ENCODE measurements at places on chromosomes 2 and 18.

DNA sequence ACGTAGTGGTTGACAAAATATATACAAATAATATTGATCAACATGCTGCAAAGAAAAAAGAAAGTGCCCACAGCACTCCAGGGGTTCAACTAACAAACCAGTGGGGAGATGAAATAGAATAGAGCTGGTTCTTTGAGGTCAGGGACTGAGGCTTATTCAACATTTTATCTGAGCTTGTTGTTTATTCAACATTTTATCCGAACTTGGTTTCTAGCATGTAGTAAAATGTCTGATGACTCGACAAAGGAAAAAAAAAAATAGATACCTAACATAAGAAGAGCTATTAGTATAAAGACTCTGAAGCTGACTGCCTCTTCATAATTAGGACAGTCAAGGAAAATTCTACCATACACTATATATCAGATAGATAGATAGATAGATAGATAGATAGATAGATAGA is 440.9 kb downstream of the NRXN1 start:
- DNase-seq, result no peak

DNA sequence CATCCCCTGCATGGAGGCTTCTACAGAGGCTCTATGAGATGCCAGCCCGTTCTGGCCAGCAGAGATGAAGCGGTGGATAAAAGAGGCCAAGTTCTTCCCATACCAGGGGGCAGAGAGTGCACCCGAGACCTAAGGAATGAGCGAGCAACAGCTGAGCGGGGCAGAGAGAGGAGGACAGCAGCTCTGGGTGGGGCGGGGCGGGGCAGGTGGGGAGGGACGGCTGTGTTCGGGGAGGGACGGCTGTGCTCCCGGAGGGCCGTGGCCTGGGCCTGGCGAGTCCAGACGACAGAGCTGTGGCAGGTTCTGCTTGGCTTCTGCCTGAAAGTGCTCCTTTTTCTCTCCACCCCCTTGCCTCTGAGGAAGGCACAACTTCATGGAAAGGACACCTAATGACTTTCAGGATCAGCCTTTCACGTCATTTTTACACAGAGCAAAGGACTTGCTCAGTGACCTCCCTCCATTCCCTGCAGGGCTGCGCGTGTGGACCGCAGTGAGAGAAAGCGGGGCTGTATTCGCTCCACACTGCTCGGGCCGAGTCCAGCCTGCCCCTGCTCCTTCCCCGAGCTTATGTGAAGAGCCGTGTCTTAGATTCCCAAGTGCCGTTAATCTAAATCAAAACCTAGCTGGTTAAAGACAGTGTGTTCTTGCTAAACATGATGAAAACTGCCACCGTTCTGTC is 232.9 kb downstream of the HDAC4 start:
- no peak for DNase-seq

- no peak for DNase-seq
Observed at GRCh38 chr2:16214861-16215260, 274.5 kb downstream of the MYCN start.

GRCh38 chr2:207724113-207724512 is 12.7 kb downstream of the CCNYL1 start:
- DNase-seq, result no peak

DNA sequence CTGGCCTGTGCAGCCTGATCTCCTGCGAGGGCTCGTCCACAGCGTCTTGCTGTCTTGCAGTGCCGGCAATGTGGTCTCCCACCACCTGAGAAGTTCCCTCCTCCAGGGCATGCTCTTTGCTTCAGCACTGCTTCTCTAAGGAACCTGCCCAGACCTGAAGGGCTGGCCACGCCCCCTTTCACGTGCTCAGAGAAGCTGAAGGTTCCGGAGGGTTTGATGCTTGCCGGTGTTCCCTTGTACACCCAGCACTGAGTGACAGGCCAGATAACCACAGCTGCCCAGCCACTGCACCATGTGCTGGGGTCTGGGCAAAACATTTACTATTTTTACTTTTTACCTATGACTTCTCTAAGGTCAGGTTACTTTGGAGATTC is 1.7 kb upstream of the POLR2D start:
- no peak for DNase-seq

DNA sequence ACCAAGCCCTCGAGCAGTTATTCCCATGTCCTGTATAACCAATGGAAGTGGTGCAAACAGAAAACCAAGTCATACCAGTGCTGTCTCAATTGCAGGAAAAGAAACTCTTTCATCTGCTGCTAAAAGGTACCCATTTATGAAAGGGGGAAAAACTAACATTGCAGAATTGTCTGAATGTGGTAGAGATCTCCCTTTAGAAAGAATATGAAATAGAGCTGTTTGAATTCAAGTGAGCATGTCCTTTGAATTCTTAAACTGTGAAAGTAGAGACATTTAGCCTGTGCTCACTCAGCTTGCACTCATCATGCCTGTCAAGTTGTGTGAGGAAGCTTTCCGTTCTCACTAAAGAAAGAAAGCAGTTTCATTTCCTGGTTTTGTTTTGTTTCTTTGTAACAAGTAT is 87.4 kb downstream of the EML4 start:
- no peak for DNase-seq

- DNase-seq, result no peak
Observed at GRCh38 chr18:36636237-36636817, 192.5 kb downstream of the TPGS2 start.

- no peak for DNase-seq
Observed at GRCh38 chr18:12637393-12637792, 20.5 kb downstream of the SPIRE1 start.

GRCh38 chr2:163715199-163715598 is 20.6 kb downstream of the FIGN start:
- no peak for DNase-seq

DNA sequence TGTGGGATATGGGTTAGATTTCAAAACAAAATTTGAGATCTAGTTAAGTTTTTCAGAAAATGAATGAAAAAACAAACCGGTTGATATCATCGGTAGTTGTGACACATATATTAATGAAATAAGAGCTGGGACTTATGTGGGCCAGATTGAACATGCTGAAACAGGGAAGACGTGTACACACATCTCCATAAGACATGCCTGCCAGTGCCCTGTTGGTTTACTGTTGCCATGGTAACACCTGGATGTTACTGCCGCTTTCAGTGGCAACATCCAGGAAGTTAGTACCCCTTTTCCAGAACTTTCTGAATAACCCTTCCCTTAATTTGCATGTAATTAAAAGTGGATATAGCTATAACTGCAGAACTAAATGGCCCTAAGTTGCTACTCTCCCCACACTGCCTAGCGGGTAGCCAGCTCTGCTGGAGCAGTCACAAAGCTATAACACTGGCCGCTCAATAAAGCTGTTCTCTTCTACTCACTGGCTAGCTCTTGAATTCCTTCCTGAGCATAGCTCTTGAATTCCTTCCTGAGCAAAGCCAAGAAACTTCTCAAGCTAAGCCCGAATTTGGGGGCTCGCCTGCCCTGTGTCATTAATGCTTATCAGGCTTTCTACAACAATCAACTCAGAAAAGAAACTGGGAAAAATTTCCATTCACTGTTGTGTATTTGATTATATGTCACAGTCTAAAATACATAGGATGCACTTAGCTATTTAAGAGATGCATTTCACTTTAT is 776.3 kb upstream of the CDH7 start:
- no peak for DNase-seq

- no peak for DNase-seq
Observed at GRCh38 chr2:211620986-211621385, 917.6 kb downstream of the ERBB4 start.

Data from NCI-H1694 treated with DMSO at 0.1 percent for 48 hours (cell line).